ENCODE measurements at places on chromosomes 7 and 10. TPM values are rescaled to one million over a fixed set of nuclear protein-coding genes. Genes with fewer than 3 reads are reported as not detected.

- no peaks in the 10 kb centered on the region for H3K36me3 ChIP-seq
- H3K4me3 ChIP-seq, result no peak overlapping the region
- H3K27ac ChIP-seq, result no peak overlapping the region
- DNase-seq, result no peak
- H3K27me3 ChIP-seq, result no peaks in the 10 kb centered on the region
- peaks cover 8% of the 10 kb centered on the region for H3K4me1 ChIP-seq
Measured at GRCh38 chr7:45702751-45703150, 128.6 kb downstream of the ADCY1 start.

DNA sequence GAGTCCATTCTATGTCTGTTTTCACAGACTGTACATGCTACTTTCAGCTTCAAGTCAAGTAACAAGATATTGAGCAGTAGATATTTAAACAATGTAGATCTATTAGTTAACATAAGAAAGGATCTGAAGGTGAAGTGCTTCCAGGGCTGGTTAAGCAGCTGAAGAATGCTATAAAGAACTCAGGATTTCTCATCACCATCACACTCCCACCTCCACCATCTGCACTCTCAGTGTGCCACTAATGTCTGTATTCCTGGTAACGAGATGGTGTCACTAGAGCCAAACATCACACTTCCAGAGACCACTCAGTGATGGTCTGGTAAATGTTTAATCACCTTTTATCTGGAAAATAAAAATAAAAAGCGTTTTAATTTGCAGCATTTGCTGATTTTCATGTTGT lies 224.0 kb upstream of the FERD3L start:
- H3K36me3 ChIP-seq, result no peaks in the 10 kb centered on the region
- H3K27me3 ChIP-seq, result no peaks in the 10 kb centered on the region
- H3K27ac ChIP-seq, result no peak overlapping the region
- DNase-seq, result no peak

- H3K4me1 ChIP-seq, result no peaks in the 10 kb centered on the region
- no peaks in the 10 kb centered on the region for H3K36me3 ChIP-seq
- DNase-seq, result no peak
- H3K4me3 ChIP-seq, result no peak overlapping the region
- no peaks in the 10 kb centered on the region for H3K27me3 ChIP-seq
- H3K27ac ChIP-seq, result no peak overlapping the region
Measured at GRCh38 chr7:85620936-85621685, 434.3 kb upstream of the SEMA3D start.

DNA sequence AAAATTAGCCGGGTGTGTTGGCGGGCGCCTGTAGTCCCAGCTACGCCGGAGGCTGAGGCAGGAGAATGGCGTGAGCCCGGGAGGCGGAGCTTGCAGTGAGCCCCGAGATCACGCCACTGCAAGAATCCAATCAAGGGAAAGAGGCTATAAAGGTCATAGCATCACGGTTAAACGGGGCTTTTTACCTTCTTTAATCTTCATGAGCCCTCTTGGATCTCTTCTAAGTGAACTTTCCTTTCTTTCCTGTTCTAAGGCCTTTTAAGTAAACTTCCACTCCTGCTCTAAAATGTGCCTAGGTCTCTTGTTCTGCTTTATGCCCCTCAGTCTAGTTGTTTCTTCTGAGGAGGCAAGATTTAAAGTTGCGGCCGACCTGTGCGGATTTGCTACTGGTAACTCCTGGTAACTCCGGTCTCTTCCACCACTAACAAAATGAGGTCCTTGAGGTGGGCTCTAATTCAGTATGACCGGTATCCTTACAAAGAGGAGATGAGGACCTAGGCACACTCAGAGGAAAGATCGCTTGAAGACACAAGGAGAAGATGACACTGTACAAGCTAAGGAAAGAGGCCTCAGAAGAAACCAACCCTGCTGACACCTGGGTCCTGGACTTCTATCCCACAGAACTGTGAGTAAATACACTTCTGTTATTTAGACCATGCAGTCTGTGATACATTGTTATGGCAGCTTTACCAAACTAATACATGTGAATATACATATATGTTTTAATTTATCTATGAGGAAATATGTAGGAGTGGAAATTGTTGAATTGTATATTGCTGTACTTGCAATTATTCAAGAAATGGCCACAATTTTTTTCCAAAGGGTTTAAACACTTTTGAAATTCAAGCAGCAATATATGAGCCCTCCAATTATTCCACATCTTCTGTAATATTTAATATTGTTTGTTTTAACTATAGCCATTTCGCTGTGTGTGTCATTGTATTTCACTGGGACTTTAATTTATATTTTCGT lies 331.5 kb upstream of the CNTNAP2 start:
- no peaks in the 10 kb centered on the region for H3K36me3 ChIP-seq
- no peak overlapping the region for H3K27ac ChIP-seq
- no peak for DNase-seq

GRCh38 chr7:3146571-3147226 lies 103.0 kb upstream of the CARD11 start:
- no peak overlapping the region for H3K27ac ChIP-seq
- no peaks in the 10 kb centered on the region for H3K27me3 ChIP-seq
- DNase-seq, result no peak
- no peak overlapping the region for H3K4me3 ChIP-seq
- no peaks in the 10 kb centered on the region for H3K4me1 ChIP-seq

DNA sequence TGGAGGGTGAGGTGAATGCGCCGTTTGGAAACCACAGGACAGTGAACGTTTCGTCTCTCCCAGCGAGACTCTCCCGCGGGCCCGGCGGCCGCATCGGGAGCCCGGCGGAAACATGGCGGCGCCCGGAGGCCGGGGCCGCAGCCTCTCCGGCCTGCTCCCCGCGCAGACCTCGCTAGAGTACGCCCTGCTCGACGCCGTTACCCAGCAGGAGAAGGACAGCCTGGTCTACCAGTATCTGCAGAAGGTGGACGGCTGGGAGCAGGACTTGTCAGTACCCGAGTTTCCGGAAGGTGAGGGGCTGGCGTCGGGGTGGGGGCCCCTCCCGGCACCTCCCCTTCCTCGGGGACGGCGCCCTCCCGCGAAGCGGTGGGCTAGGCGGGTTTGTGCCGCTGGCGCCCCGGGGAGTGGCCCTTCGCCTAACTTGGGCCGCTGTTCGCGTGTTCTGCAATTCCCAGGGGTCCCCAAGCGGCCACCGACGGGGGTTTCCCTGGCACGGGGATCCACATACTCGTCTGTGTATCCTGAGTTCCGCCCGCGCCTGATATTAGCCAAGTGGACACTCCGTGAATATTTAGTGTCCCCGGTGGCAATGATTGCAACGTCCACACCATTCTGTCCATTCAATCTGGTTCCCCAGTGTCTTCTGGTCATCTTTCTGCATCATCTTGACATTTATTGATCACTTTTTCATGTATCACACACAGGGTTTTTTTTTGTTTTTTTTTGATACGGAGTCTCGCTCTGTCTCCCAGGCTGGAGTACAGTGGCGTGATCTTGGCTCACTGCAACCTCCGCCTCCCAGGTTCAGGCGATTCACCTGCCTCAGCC lies 514 bp downstream of the NHLRC2 start:
- peak; percentile 49 for DNase-seq
- H3K4me3 ChIP-seq, result peak overlapping the region; percentile 83
- H3K27me3 ChIP-seq, result no peaks in the 10 kb centered on the region
- peak overlapping the region; percentile 94 for H3K27ac ChIP-seq
- H3K36me3 ChIP-seq, result peaks cover 10% of the 10 kb centered on the region

DNA sequence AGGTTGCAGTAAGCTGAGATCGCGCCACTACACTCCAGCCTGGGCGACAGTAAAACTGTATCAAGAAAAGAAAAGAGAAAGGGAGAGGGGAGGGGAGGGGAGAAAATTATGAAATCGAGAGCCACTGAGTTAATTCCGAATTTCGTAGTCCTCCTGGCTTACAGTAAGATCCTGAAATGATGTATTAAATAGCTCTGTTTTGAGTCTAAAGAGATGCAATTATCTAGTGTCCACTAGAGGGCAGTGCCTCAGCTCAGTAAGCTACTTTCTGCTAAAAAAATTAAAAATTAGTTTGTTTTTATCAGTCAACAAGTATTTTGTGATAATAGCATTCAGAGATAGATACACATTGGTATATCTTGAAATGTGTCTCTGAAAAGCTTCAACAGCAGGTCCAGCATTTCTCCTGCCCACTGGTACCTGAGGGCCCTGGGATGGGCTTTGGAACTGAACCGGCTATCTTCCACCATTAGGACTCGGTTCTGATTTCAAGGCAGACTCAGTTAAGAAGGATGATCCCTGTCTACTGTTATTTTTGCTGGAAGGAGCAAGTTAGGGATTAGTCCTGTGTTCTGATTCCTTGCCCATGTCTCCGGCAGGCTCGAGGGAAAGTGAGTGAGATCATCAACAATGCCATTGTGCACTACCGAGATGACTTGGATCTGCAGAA lies 19.5 kb downstream of the TSPAN33 start:
- no peak overlapping the region for H3K4me3 ChIP-seq
- no peaks in the 10 kb centered on the region for H3K27me3 ChIP-seq
- no peaks in the 10 kb centered on the region for H3K36me3 ChIP-seq

DNA sequence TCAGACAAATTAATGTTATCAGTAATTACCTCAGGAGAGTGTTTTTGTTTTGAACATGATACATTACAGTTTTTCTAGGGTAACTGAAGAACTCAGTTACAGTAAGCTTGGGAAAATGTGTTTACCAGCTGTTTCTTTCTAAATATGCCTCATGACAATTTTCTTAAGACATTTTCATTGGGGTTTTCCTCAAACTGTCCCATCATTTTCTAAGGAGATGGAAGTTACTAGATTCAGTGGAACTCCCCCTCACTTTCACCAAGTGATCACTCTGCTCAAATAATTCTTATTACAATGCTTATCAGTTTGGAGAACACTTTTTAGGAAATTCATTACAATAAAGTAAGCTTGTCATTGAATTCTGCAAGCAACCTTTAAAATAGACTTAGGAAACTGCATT lies 6.4 kb upstream of the SPAG6 start:
- H3K27ac ChIP-seq, result no peak overlapping the region
- H3K36me3 ChIP-seq, result no peaks in the 10 kb centered on the region
- peaks cover 18% of the 10 kb centered on the region for H3K27me3 ChIP-seq
- no peak overlapping the region for H3K4me3 ChIP-seq
- DNase-seq, result no peak
- peaks cover 38% of the 10 kb centered on the region for H3K4me1 ChIP-seq

DNA sequence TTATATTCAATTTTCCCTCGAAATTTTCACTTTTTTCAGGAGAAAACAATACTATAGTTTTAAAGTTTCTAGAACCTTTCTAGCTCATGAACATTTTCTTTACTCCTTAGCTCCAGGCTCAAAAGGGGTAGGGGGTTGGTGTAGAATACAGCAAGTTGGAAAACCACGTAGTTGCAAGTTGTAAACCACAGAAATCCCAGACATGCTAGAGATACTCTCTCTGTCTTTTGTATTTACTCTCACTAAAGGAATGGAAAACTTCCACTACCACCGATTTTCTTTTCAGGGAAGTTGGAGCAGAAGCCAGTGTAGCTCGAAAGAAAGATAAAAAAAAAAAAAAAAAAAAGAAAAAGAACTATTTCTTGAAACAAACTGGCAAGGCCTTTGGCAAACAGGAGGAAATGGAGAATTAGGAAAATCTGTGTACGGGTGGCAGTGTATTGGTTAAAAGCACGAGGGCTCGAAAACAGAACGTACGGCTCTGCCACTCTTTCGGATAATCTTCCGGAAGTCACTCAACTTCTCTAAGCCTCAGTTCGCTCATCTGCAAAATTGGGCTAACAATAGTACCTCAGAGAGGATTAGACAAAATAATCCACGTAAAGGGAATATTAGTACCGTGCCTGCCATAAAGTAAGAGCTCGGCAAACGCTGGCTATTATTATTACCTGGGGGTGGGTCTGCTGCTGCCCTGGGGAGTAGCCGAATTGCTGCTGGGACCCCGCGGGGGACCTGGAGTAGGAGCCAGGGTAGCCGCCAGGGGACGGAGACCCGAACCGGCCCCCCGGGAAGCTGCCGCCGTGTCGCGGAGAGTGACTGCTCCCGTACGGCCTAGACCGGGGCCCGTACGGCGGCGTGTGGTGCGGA lies 628 bp downstream of the MPLKIP start:
- peak overlapping the region; percentile 92 for H3K4me3 ChIP-seq
- peak overlapping the region; percentile 91 for H3K27ac ChIP-seq
- peaks cover 38% of the 10 kb centered on the region for H3K4me1 ChIP-seq
- DNase-seq, result no peak
- no peaks in the 10 kb centered on the region for H3K36me3 ChIP-seq

DNA sequence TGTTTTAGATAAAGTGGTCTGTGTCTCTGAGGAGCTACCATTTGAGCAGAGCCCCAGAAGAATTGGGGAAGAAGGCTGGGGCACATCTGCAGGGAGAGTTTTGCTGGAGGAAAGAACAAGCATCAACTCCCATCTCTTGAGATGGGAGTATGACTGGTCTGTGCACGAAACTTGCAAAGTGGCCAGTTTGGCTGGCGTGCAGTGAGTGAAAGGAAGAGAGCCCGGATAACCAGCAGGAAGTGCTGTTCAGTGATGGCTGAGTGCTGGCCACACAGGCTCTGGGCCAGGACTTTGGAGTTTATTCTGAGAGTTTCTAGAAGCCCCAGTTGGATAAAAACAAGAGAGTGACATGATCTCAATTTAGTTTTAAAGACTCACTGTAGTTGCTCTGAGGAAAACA lies 34.4 kb upstream of the SVIL start:
- DNase-seq, result peak; percentile 50
- no peak overlapping the region for H3K27ac ChIP-seq
- peaks cover 10% of the 10 kb centered on the region for H3K4me1 ChIP-seq
- no peak overlapping the region for H3K4me3 ChIP-seq

- no peak overlapping the region for H3K27ac ChIP-seq
- H3K27me3 ChIP-seq, result no peaks in the 10 kb centered on the region
- no peaks in the 10 kb centered on the region for H3K36me3 ChIP-seq
- no peak overlapping the region for H3K4me3 ChIP-seq
- no peaks in the 10 kb centered on the region for H3K4me1 ChIP-seq
Measured at GRCh38 chr7:134129856-134130523, 2.9 kb downstream of the LRGUK start.

GRCh38 chr10:78772486-78772885 lies 296.3 kb upstream of the ZMIZ1 start:
- no peak for DNase-seq
- no peaks in the 10 kb centered on the region for H3K36me3 ChIP-seq
- peaks cover 5% of the 10 kb centered on the region for H3K4me1 ChIP-seq
- no peak overlapping the region for H3K27ac ChIP-seq
- H3K27me3 ChIP-seq, result no peaks in the 10 kb centered on the region
- no peak overlapping the region for H3K4me3 ChIP-seq

GRCh38 chr10:1187151-1187854 lies 131.1 kb downstream of the WDR37 start:
- no peaks in the 10 kb centered on the region for H3K27me3 ChIP-seq
- no peak for DNase-seq
- no peak overlapping the region for H3K27ac ChIP-seq
- no peak overlapping the region for H3K4me3 ChIP-seq

ST8SIA6 gene
- 7.5 TPM for total RNA-seq

FAM237B gene
- not detected for total RNA-seq

CHRM2 gene
- 54.5 TPM for total RNA-seq

GRK5 gene
- total RNA-seq, result 13.0 TPM

SLC18A2 gene
- 0.30 TPM for total RNA-seq

STAMBPL1 gene
- total RNA-seq, result 2.7 TPM

OR6B1 gene
- not detected for total RNA-seq

TRPV5 gene
- total RNA-seq, result not detected

ENO4 gene
- total RNA-seq, result 0.11 TPM

PPP1R17 gene
- total RNA-seq, result not detected

SEC24C gene
- 51.8 TPM for total RNA-seq

HECW1 gene
- total RNA-seq, result 0.23 TPM

CLRN3 gene
- total RNA-seq, result not detected

IQUB gene
- total RNA-seq, result 0.17 TPM

Data from heart right ventricle (tissue), 16 donors.